Tibial nerve (tissue), 4 donors: ENCODE measurements at places on chromosomes 13 and 19.
A peak's percentile ranks its signal among the peaks of the same experiment; 100 is the strongest.

GRCh38 chr13:33206945-33207614 lies 78.5 kb downstream of the STARD13 start:
- DNase-seq, result no peak

DNA sequence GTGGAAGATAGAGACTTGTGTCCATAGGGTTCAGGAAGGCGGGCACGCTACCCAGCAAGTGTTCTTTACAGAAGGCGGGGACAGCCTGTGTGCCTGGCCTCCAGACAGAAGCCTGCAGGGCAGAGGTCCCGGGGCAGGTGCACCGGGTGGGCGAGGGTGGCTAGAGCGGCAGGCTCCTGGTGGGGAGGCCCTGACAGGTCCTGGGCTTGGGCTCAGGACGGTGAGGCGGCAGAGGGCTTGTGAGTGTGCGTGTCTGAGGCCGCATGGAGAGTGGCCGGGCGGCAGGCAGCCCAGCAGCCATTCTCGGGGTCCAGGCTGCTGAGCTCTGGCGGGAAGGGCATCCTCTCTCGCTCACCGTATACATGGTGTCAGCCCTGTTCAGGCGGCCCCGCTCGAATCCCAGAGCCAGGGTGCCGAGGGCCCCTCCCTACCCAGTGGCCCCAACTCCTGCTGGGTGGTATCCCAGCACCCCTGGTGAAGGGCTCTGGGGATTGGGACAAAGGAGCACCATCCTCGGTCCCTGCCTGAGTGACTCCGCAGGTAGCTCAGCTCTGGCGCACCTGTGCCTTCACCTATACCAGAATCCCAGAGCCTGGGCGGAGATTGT lies 3.0 kb upstream of the AMH start:
- no peak for DNase-seq

- DNase-seq, result peak; percentile 55
Observed at GRCh38 chr19:14440049-14440448, 6.9 kb downstream of the PKN1 start.

GRCh38 chr13:53126841-53127245 lies 98.2 kb downstream of the OLFM4 start:
- DNase-seq, result peak; percentile 26

GRCh38 chr19:15441317-15441716 lies 8.4 kb downstream of the WIZ start:
- DNase-seq, result no peak

GRCh38 chr19:53600217-53600616 lies 31.6 kb upstream of the DPRX start:
- no peak for DNase-seq

- no peak for DNase-seq
Observed at GRCh38 chr13:50122455-50122854, 107.2 kb downstream of the KCNRG start.
